ENCODE measurements at places on chromosomes 2 and 18.

DNA sequence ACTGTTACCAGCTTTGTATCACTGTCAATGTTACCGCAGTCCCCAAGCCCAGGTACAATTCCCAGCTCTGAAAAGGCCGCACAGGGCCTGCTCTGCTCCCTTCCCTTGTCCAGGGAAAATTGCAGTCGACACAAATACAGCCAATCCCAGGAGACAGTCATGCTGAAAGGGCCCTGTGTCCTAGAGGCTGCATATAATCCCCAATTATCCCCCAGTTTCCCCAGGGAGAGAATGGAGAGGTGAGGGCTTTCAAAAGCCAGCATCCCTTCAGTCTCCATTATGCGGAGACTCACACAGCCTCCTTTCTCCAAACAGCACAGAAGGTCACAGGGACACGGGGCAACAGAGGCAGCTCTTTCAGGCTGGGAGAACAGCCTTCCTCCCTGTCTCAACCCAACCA lies 17.1 kb upstream of the CTIF start:
- no peak for DNase-seq

- peak; percentile 2 for DNase-seq
Observed at GRCh38 chr2:127674241-127675209, 805 bp downstream of the LIMS2 start.

- DNase-seq: no peak
Observed at GRCh38 chr2:127231130-127231865, 11.2 kb upstream of the CYP27C1 start.

GRCh38 chr18:35730691-35731370 lies 149.3 kb downstream of the GALNT1 start:
- no peak for DNase-seq

GRCh38 chr2:172783165-172783898 lies 47.7 kb downstream of the RAPGEF4 start:
- no peak for DNase-seq

DNA sequence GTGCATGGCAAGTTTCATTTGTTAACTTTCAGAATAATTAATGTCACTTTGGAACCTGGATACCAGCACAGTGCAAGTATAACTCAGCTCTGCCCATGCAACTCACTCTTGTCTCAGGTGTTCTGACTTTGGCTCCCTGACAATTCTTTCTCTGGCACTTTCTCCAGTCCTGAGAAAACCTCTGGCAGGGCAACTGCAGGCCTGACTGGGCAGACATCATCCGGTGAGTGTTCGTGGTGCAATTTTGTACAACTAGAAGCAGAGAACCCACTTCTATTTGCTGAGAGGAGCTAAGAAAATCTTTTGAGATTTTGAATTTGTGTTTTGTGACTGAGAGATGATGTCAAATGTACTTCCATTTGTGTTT lies 143.0 kb downstream of the AQP4 start:
- DNase-seq: no peak

DNA sequence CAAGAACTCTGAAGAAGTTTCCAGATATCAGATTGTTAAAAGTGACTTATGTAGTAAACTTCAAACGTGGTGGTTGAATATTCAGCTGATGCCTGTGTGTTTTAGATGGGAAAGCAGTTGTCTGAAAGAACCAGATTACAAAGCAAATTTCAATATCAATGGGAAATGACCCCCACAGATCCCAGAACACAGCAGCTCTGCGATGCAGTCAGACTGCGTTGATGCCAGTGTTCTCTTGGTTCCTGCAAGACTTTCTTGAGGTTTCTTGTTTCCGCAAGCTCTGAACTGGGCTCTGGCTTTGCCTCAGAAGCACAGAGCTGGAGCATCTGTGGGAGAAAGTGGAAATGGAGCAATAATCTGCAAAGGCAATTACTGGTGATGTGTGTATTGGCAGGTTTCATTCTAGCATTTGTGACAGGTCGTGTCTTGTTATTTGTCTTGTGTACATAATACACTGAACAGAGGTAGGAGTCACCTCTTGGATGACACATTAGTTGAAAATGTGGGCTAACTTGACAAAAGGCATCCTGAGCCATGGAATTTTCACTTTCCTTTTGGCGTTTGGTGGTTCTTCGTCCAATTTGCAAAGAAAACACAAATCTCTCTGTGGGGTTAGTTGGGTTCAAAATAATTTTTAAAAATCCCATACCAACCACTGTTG lies 10.8 kb upstream of the LYPD6B start:
- DNase-seq: no peak

DNA sequence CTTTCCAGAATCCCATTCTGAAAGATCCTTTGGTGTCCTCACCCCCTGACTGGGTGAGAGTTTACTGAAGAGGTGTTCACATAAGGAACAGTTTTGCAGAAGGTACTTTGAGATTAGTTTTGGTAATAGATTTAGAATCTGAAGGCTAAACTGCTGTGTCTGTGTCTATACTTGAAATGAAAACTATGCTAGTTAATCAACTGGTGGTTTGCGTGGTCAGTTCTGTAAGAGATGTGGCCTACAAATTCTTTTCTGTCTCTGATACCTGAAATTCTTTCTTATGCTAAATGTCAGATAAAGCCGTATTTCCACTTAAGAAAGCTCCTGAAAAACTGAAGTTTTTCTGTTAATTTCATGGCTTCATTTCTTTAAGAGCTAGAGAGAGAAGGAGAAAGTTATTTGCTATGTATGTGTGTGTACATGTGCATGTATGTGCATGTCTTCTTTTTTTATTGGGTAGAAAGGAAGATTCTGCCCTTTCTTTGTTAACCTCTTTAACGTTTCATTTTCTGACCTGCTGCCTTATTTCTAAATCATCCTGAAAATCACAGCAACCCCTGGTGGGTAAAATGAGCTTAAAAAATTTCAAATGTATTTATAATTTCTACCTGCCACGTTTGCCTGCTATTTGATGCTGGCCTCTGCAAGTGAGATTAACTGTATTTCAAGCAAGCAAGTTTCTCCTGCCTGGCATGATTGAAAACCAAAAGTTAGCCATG lies 552.0 kb upstream of the NRP2 start:
- no peak for DNase-seq

- DNase-seq: no peak
Observed at GRCh38 chr2:73893764-73894474, 1.1 kb downstream of the ACTG2 start.

DNA sequence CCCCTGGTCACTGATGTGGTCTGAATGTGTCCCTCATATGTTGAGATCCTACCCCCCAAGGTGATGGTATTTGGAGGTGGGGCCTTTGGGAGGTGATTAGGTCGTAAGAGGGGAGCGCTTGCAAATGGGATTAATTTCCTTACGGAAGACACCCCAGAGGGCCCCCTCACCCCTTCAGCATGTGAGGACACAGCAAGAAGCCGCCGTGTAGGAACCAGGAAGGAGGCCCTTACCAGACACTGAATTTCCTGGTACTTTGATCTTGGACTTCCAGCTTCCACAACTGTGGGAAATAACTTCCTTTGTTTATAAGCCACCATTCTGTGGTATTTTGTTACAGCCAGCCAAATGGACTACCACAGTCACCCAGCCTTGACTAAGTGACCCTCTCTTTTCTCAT lies 35.9 kb downstream of the NCK2 start:
- no peak for DNase-seq

DNA sequence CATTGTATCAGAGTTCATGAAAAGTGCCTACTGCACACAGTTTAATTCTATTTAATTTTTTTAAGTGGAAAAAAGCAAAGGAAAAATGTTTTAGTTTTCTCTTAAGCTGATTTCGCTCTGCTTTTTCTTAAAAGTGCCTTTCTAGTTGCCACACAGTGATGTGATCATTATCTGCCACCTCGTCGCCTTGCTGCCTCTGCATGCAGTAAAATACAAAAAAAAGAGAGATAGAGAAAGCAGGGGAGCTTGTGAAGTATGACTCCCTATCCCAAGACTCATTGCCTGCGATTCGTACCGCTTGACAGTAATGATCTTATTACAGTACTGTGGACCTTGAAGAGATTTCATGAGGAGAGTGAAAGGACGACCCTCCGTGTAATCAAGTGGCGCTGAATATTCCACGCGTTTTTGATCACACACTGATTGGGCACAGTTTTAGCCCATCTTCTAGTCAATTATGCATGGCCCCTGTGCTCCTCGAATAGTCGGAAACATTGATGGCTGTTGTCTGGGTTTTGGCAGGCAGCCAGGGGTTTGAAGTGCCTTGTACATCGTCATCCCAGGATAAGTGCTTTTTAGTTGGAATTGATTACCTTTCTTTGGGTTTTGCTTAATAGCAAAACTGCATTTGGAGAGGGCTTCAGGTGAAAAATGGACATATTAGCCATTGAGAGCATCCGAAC lies 188.3 kb downstream of the GBX2 start:
- no peak for DNase-seq

DNA sequence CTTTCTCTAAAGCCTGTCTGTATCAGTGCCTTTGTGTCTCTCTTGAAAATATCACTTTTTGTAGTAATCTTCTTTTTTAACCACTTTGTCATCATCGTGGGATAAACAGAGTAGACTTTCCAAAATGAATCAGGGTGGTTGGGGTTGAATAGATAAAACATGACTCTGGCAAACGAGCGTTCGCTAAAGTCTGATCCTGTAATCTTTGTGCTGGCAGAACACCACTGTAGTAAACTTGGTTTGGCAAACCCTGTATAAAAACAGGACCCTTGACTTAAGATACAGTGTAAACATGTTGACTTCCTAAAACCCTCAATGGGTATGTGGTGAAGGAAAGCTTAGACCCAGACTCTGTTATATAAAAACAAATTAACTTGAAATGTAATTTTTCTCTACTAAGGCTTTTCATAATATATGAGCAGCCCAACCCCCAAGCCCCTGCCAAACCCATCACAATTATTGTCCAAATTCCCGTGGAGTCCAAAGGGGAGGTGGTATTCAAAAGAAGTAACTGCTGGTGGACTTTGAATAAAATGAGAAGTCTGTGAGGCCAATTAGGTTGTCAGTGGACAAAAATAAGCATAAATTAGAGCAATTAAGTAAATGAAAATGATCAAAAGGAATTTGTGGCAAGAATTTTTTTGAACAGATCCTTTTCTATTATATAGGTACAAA lies 52.2 kb downstream of the COLEC12 start:
- DNase-seq: no peak

DNA sequence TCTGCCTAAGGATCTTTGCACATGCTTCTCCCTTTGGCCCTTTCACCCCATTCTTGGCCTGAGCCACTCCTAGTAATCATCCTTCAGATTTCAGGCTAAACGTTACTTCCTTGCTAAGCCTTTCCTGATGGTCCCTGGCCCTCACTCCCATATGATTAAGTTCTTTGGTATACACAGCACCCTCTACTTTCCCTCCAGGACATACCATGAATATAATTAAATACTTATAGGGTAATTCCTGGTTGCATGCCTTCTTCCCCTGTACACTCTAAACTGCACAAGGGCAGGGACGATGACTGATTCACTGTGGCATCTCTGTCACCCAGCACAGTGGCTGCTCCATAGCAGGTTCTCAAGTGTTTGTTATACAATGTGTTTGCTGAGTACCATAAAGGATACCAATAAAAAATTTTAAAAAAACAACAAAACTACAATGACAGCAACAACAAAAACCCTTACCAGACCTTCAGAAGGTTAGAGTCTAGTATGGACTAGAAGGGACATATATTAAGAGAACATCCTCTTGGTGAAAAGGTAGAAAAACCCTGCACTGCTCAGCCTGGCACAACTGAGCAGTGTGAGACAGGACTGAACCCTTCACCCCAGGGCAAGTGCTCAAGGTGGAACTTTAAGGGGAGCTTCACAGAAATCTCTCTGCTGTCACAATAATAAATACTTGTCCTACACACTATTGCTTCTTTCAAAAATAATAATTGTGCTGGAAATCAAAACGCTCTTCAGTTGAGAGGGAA lies 76.2 kb downstream of the AAK1 start:
- no peak for DNase-seq

DNA sequence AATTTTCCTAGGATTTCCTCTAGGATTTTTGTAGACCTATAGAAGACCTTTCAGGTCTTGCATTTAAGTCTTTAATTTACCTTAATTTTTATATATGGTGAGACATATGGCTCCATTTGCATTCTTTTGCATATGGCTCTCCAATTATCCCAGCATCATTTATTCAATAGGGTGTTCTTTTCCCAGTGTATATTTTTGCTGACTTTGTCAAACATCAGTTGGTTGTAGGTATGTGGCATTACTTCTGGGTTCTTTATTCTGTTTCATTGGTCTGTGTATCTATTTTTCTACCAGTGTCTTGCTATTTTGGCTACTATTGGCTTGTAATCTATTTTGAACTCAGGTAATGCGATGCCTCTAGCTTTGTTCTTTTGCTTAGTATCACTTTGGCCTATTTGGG lies 239.8 kb upstream of the CNTNAP5 start:
- DNase-seq: no peak

DNA sequence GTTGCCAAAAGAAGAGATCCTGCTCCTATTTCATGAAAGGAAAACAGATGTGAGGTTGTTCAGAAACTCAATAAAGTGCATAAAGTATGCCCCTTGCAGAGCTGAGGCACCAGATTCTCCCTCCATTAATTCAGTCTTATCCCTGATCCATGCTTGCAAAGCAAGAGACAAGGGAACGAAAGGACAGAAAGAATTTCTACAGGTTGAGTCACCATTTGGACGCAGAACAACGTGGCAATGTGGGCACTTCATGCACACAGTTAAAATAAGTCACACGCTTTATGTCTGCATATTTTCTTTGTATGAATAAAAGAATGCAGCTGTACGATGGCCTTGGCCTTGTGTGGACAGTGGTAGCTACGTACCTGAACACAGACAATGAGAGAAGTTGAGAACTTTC lies 321.7 kb upstream of the REV1 start:
- no peak for DNase-seq

- DNase-seq: no peak
Observed at GRCh38 chr2:139872032-139872431, 1091.8 kb upstream of the NXPH2 start.

DNA sequence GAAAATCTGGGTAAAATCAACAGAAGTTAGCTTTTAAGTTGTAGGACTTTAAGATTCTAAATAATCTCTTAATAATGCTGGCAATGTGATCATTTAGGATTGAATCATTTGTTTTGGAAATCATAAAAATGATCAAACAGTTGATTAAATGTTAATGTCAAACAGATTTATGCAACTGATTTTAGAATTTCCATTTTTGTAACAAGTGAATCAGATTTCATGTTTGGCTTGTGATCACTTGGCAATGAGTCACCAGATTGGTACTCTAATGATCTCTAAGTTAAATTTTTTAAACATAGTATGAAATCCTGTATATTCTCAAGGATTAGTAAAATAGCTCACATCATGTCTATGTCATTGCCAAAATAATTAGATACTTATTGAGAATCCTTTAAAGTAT lies 50.1 kb upstream of the UNC80 start:
- DNase-seq: no peak

GRCh38 chr2:99787769-99788382 lies 298.1 kb upstream of the REV1 start:
- no peak for DNase-seq

DNA sequence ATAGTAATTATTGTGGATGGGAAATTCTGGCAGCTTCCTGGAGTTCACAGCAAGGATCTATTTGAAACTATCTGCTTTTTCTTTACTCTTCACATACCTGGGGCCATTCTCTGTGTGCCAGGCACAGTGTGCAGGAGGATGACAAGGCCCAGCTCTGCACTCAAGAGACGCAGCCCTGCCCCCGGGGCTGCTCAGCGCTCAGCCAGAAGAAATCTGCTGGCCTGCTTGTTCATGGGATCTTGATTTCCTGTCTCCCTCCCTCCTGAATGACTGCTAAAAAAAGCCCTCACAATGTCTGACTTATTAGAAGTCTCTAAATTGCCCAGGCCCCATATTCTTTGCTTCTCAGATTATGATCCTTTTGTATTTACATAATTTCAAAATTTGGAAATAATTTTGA lies 210.9 kb downstream of the DCDC2C start:
- no peak for DNase-seq

All from stimulated activated CD4-positive, alpha-beta T cell treated with anti-CD3 and anti-CD28 coated beads, Interleukin-1b, Interleukin-23, amount 100 ng/mL, for 24 hours (primary cell).